ENCODE measurements at places on chromosomes 1 and 21.

GRCh38 chr1:211068976-211069375 lies 65.0 kb downstream of the KCNH1 start:
- no peak for DNase-seq

DNA sequence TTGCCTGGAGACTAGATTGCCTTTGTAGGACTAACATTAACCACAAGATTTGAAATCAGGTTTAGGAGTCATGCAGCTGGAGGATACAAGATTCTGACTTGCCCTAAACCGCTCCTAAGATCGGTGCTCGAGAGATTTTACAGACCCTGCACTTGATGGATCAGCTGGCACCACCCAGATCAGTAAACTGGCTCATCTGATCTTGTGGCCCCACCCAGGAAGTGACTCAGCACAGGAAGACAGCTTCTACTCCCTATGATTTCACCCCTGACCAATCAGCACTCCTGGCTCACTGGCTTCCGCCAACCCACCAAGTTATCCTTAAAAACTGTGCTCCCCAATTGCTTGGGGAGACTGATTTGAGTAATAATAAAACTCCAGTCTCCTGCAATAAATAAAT lies 876 bp upstream of the CATSPERE start:
- DNase-seq = no peak

- peak; percentile 77 for DNase-seq
Observed at GRCh38 chr1:62467092-62467491, 30.2 kb downstream of the USP1 start.

GRCh38 chr1:16088351-16088911 lies 15.0 kb upstream of the FAM131C start:
- no peak for DNase-seq

- no peak for DNase-seq
Observed at GRCh38 chr1:211738691-211739301, 63.4 kb upstream of the NEK2 start.

Data from NCI-H1694 treated with DMSO at 0.1 percent for 48 hours (cell line).